ENCODE measurements at places on chromosomes 16 and 17.
A peak's percentile ranks its signal among the peaks of the same experiment; 100 is the strongest.

DNA sequence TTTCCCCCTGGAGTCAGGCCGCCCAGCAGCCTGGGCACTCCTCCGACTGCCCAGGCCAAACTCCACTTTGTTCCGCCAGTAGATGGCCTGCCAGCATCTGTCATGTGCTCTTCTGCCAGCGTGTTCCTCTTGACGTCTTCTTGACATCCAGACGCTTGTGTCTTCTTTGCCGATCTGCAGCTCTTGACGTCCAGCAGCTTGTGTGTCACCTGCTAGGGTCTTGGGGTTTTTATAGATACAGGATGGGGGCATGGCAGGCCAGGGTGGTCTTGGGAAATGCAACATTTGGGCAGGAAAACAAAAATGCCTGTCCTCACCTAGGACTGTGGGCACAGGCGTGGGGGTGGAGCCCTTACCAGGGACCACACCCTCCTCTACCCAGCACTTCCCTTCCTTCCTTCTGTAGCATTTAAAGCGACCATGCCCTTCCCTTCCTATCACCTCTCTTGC lies 88.7 kb downstream of the BMERB1 start:
- no peak for DNase-seq

GRCh38 chr17:31051506-31051905 lies 43.3 kb upstream of the NF1 start:
- DNase-seq, result no peak

GRCh38 chr17:3978421-3979289 lies 14.4 kb upstream of the ATP2A3 start:
- DNase-seq, result no peak

DNA sequence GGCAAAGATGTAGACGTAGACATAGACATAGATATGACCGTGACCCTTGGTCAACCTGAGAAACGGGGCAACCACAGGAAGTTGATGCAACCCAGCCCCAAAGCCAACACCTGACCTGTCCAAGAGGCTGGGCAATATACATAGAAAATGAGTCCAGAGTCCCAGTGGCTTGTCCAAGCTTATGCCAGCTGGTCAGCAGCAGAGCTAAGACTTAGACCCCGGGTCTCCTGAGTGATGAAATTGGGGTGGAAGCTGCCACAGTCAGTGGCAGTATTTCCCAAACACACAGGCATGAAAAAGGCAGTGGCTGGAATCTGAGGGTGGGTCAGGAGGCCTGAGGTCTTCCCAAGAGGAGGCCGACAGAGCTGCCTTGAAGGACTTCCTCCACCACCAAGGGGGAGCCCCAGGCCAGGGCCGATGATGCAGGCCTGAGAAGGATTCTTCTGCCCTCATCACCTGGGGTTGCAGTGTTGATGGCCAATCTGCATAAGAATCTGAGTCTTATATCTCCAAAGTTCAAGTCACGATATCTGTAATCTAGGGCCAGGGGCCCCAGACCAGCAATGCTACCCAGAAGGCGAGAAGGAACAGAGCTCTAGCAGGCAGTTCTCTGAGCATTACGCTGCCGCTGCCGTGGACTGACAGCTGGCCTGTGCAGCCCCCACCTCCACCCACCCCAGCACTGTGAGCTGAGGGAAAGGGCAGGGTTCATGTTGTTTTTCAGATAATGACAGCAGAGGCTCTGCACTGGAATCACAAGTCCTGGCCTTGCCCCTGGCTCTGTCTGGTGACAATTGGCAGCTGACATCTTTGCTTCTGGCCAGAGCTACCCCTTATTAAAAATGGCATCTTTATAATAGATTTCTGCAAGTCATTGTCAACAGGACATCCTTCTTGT lies 72.7 kb downstream of the GNAO1 start:
- no peak for DNase-seq

DNA sequence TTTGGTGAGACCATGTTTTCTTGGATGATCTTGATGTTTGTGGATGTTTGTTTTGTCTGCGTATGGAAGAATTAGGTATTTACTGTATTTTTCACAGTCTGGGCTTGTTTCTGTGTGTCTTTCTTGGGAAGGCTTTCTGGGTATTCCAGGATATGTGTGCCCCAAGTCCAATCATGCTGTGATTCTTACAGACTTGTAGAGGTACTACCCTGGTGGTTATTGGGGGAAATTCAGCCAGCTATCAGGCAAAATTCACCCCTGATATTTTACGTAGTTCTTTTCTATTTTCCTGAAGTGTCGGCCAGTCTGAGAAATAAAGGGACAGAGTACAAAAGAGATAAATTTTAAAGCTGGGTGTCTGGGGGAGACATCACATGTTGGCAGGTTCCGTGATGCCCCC lies 33.4 kb upstream of the ARL4D start:
- no peak for DNase-seq

DNA sequence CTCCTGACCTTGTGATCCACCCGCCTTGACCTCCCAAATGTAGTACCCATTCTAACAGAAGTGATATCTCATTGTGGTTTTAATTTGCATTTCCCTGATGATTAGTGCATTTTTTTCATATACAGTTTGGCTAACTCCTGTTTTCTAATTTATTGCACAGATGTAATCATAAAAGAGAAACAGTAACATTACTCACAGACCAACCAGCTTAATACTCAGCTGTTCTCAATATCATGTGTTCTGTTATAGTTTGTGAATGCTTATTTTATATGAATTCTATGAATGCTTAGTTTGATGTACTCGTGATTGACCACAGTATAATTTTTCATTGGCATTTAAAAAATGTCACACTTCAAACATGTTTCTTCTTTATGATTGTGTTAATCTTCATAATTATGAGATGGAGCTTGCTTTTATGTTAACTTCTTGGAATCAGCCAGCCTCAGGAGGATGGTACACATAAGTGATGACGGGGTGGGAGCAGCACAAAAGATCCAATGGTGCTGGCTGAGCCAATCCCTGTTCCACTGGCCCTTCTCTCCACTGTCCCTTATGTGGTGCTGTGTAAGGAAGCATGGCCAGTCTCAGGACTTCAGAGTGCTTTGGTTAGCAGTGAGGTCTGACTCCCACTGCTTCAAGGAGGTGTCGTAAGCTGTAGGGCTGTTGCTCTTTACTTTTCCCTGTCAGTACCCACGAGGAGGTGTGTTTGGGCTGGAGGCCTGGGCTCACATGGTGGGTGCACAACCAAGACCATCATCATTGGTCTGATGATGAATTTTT lies 191.0 kb downstream of the SPECC1 start:
- DNase-seq, result no peak

DNA sequence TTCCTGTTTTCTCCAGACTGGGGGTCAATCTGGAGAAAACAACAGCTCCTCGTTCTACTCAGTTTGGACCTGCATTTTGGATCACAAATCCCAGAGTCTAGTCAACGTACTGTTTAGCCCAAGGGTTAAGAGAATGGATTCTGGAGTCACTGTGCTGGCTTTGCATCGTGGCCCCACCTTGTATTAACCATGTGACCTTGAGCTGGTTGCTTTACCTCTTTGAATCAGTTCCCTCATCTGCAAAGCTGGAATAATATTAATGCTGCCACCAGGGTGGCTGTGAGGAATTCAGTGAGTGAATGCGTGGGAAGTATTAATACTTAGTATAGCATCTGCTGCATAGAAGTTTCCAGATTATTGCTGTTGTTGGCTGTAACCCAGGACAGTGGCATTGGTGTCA lies 11.3 kb upstream of the DHRS7C start:
- DNase-seq, result no peak

DNA sequence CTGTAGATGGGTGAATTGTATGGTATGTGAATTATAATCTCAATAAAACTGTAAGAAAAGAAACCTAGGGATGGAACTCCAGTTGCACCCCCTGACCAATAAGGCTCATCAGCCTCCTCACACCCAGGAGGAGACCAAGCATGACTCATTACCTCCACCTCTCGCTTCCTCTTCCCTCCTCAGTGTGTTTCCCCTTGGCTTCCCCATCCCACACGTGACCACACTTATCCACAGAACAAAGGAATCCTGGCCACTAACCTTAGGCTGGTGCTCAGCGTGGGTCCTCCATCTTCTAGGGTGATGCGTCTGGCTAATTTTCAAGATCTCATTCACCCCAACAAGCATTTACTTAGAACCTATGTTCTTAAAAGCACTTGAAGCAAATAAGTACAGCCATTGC lies 36.2 kb upstream of the MAP3K14 start:
- DNase-seq, result peak; percentile 32

DNA sequence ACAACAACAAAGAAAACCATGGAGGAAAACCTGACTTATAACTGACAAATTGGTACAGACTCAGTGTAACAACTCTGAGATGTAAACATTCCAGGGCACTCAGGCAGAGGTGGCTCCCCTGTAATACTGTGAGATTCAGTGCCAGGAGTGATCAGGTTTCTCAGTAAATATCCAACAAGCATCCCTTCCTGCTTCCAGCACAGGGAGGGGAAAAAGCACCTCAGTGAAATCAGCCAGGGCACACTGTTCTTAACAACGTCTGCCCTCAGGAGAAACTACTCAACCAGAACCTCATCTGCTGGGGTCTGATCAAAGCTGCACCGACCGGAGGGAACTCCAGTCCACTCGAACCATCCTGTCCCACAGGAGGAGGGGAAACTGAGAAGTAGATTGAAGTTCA lies 52.3 kb downstream of the AMFR start:
- DNase-seq, result no peak

GRCh38 chr16:60204181-60204580 lies 1470.1 kb upstream of the GOT2 start:
- no peak for DNase-seq

DNA sequence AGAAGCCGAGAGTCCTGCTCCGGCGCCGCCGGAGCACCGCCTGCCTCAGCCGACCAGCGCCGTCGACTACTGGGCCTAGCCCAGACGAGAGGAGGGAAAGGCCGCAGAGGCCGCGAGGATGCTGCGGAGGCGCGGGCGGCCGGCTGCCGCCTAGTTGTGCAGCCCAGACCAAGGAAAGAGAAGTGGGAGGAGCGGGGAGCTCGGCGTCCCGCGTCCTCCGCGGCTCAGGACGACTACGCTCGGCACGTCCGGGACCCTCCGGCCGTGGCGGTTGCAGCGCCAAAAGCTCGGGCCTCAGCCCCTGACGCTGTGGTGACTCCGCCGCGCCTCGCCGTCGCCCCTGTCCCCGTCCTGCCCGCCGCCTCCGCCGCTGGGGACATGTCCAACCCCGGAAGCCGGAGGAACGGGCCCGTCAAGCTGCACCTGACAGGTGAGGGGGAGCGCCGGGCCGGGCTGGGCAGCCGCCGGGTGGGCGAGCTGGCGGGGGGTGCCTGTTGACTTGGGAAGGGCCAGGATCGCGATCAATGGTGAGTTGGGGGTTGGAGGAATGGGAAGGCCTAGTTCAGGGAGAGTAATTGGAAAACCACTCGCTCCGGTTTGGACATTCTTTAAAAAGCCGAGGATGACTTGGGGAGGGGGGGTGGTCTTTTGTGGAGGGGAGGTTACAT lies 37.7 kb downstream of the RNF135 start:
- DNase-seq, result peak; percentile 33

GRCh38 chr17:8041249-8041928 lies 2.5 kb downstream of the ALOX15B start:
- DNase-seq, result peak; percentile 28

GRCh38 chr16:57538235-57538721 lies 1.9 kb upstream of the CCDC102A start:
- DNase-seq, result no peak

GRCh38 chr16:13056607-13057006 lies 155.2 kb downstream of the SHISA9 start:
- DNase-seq, result no peak

GRCh38 chr17:77437017-77437416 lies 296.2 kb downstream of the SEC14L1 start:
- no peak for DNase-seq

DNA sequence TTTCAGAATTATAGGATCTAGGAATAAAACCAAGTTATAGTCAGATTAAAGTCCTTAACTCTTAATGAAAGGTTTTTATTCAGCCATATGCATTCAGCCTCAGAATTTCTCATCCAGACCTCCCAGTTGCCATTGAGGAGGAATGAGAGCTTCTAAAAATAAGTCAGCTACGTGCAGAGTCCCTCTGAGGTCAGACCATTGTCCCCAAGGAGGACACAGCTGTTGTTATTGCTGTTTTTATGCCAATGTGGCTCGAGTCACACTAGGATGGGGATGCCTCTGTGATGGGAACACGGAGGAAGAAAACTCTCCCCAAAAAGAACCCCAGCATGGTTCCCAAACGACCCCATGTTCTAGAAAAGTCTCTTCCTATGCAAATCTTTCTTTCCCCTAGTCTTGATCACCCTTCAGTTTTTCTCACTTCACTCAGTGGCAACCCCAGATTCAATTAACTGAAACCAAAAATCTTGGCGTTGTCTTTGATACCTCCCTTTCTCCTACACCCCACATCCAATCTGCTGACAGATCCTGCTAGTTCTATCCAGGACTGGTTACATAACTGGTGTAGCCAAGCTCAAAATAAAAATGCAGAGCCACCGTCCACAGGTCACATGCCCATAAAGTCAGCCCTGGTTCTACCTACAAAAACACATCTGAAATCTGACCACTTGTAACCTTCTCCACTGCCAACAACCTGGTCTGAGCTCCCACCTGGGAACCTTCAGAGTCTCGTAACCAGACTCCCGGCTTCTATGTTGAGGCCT lies 138.2 kb upstream of the ERCC4 start:
- no peak for DNase-seq

DNA sequence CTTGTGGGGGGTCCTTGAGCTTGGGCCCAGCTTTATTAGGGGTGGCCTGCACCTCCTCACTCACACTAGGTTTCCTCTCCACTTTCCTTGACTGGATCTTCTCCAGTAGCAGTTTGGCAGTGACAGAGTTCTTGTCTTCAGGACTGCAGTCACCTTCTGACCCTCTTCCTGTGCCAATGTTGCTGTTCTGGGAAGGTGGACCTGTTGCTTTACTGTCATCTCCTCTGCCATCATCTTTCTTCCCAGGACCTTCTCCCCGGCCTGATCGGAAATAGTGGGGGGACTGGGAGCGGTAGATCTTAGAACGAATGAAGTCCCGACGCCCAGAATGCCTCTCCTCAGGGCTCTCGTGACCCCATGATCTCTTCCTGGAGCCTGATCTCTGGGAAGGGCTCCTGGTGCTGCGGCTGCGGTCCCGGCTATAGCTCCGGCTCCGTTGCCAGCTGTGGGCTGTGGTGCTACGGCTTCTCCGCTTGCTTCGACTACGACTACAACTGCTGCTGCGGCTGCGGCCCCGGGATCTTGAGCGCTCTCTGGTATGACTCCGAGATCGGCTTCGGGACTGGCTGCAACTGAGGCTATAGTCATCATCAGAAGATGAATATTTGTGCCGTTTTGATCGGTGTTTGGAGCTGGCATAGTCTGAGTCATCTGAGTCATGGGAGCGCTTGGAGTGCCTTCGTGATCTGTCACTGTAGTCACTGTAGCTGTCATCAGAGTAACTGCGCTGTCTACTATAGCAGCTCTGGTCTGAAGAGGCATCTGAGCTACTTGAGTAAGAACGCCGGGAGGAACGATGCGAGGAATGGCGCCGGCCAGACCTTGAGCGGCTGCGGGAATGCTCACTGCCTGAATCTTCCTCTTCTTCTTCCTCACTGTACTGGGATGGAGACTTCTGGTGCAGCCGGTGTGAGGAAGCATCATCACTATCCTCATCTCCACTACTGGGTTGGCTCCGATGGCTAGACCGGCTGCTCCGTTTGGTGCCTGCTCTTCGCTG lies 9.5 kb upstream of the ITGA2B start:
- no peak for DNase-seq

- no peak for DNase-seq
Measured at GRCh38 chr17:9828296-9829295, 2.9 kb downstream of the GLP2R start.

Data from activated CD4-positive, alpha-beta T cell treated with anti-CD3 and anti-CD28 coated beads for 4 hours (primary cell).